HuH-7 (cell line): ENCODE measurements at places on chromosomes 3 and 15.

DNA sequence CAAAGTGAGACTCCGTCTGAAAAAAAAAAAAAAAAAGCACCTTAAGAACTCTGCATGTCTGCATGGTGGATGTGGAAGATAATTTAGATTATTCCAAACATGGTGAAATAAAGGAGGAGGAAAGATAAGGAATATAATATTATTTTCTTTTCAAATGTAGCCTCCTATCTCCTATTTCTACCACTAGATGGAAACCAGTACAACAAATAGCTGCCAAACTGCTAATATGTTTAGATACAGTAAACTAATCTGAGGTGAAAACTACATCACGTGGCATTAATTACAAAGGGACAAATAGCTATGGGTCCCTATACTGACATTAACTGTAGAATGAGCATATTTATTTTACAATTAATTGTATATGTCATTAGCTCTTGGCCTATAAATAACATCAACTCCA, 197.8 kb downstream of the TBC1D5 start:
- DNase-seq = no peak

- no peak for DNase-seq
These were observed 85.0 kb downstream of the TCF12 start for GRCh38 chr15:57003418-57003817.

GRCh38 chr3:66220066-66220465, 735 bp upstream of the SLC25A26 start:
- DNase-seq = no peak

DNA sequence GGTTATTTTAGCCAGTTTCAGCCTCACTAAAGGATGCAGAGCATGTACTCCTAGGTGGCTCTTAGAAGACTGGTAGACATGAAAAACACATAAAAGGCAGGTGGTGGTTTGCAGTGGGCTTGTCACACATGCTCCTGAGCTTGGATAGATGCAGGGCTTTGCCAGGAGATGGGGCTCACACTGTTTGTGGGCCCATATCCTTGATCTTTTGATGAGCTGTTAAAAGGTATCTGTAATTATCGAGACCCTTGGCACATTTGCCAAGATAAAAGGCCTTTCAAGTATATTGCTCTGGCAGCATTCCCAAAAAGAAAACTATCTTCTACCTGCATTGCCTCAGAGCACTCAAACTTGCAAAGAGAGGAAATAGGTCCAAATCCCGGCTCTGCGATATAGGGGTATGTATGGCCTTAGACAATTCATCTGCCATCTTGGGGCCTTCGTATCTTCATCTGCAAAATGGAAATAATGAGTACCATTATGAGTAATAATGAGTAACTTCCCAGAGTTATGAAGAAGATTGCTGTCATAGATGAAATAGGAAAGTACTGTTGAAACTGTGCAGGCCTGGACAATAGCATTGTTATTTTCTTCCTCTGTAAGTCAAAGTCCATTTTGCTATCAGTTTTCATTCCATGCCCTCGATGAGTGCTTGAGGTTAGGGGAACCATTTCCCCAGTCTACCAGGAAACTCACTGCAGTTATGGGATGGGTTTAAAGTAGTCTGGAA, 172.7 kb downstream of the SYNPR start:
- DNase-seq = no peak

DNA sequence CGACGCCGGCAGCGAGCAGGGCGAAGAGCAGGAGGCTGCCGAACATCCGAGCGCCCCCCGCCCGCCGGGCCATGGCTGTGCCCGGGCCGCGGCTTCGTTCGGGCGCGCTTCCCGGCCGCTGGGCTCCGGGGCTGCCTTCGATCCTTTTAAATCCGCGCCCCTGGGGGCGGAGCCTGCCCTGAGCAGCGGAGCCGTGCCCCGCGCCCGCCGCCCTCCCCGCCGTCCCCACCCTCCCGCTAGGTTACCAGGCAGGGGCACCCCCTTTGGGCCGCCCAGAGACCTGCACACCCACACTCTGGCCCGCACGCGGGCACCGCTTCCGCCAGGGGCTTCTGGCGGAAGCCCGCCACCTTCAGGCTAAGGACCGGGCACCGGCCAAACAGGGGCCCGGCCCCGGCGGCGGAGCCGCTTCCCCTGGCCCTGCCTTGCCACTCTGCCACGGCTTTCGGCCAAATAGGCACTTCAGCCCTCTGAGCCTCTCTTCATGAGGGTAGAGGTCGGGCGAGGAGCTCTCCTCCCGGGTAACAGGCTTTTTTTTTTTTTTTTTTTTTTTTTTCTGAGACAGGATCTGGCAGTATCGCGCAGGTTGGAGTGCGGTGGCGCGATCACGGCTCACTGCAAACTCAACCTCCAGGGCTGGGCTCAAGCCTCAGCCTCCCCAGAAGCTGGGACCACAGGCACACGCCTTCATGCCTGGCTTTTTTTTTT, at the start of gene NMB:
NMB (minus strand) TSS at position 120 of the 708 bp plus-strand sequence; CDS start at position 73, 47 bp downstream.
- DNase-seq = peak; percentile 98

GRCh38 chr3:150278195-150278594, 129.9 kb upstream of the TSC22D2 start:
- DNase-seq = no peak

- DNase-seq = no peak
These were observed 250.5 kb upstream of the TLE3 start for GRCh38 chr15:70348226-70348543.

GRCh38 chr3:171490901-171491300, 30.7 kb upstream of the TNIK start:
- no peak for DNase-seq

DNA sequence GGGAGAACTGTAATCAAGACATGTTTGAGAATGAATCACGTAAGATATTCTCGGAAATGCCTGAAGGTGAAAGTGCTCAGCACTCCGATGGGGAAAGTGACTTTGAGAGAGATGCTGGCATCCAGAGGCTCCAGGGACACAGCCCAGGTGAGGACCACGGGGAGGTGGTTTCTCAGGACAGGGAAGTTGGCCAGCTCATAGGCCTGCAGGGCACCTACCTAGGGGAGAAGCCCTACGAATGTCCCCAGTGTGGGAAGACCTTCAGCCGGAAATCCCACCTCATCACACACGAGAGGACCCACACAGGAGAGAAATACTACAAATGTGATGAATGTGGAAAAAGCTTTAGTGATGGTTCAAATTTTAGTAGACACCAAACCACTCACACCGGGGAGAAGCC, 19.8 kb downstream of the ZSCAN2 start:
- no peak for DNase-seq

DNA sequence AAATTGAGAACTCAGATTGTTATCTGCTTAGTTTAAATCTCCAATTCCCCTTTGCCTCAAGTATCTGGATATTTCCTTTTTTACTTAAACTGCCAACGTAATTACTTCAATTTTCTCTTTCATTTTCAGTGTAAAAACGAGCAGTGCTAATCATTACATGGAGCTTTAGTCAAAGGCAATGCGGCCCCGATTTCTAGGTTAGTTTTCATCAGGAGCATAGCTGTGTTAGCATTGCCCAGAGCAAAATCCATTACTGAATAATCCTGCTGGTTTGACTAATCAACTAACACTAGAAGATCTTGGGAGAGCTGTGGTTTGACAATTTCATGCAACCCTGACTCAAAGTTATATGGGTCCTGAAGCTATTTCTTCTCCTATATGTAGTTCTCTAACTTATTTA, 46.2 kb downstream of the ZPLD1 start:
- no peak for DNase-seq

- DNase-seq = no peak
These were observed 48.7 kb downstream of the NUP210 start for GRCh38 chr3:13371100-13372075.

- DNase-seq = no peak
These were observed 70.5 kb upstream of the MAP4 start for GRCh38 chr3:48086705-48087104.

DNA sequence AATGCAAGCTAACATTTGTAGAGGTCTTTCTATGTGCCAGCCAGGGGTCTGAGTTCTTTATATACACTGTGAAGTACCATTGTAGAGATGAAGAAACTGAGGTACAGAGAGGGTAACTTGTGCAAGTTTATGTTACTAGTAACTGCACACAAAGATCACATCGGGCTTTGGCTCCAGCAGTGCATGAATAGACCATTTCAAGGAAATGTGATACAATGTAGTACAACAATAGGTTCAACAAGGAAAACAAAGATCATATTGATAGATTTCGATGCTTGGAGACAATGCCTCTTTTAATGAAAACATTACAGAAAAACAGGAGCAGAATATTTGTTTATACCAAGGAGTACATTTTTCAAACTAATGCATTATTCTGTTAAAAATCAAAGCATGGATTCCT, 115.3 kb downstream of the POLR2M start:
- no peak for DNase-seq

GRCh38 chr3:192655040-192655439, 72.3 kb downstream of the FGF12 start:
- no peak for DNase-seq

- DNase-seq = no peak
These were observed 165.1 kb upstream of the STAC start for GRCh38 chr3:36215241-36215640.

- no peak for DNase-seq
These were observed 61.4 kb downstream of the SMAD6 start for GRCh38 chr15:66763186-66764071.

- no peak for DNase-seq
These were observed 1.0 kb downstream of the SPTBN5 start for GRCh38 chr15:41892621-41893421.

DNA sequence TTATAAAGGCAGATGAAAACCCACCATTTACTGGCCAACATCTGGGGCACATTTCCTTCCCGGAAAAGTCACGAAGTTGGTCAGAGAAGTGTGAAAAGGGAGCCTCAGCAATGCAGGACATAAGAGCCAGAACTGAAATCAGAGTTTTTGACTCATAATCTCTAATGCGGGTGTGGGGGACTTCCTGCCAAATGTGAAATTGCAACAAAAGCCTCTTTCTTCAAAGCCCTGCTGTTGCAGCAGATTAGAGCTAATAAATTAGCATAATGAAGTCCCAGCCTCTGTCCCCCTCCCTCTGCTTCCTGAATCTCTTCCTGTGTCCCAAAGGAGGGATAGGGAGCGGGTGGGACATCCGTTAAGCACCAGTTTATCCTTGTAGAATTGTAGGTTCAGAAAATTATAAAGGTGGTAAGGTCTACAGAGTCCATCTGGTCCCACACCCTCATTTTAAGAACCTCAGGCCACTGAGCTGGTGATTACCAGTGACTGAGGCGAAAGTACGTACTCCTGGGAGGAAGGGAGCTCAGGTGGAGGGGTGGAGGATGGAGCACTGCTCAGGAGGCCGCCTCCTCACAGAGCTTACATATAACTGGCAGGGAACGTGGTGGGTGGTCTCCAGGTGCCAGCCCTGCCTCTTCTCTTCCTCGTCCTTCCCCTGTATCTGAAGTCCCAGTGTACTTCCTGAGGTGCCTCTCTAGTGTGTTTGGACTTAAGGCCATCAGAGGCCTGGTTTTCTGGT, 35.0 kb downstream of the ST6GAL1 start:
- no peak for DNase-seq

DNA sequence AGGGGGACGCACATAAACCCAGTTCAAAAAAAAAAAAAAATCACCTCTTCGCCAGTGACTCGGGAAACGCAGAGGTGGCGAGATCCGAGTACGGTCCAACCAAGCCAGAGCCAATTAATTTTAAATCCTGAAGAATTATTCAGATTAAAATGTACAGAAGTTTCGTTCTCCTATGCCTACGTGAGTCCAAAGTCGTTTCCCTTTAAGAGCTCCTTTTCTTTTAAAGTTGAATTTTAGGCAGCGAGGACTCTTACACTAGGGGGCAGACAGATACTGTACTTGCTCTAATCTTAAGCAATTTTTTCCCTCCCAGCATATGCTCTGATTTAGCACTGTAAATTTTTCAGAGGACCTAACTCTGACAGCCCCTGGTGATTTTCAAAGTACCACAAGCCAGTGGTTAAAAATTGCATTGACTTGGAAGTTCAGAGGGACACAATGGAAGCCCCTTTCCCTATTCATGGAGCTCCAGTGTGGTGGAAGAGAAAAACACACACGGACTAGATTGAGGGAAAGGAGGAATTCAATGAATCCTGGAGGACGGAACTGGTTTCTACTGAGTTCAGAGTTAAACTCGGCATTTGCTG, 3.3 kb upstream of the NR2F2 start:
- peak; percentile 80 for DNase-seq

DNA sequence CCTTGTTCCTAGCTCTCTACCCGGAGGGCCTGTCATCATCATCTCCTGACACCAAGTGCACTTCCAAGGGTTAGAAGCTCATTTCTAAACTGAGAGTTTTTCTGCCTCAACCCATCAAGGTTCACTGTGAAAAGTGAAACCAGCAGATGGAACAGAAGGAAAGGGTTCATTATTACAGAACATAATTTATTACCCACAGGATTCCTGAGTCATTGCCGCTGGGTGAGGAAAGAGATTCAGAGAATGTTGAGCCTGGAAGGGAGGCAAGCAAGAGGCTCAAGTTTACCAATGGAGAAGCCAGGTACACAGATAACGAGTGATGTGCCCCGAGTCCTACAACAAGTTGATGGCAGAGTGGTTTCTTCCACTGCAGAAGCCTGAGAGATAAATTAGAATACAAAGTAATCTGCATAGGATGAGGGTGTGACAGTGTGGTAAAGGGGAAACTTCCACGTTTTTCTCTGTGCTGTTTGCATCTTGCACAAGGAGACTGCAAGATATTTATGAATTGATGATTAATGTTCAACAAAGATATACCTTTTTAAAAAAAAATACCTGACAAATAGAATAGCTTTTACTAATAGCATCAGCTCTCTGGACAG, 80.5 kb upstream of the SETMAR start:
- no peak for DNase-seq

DNA sequence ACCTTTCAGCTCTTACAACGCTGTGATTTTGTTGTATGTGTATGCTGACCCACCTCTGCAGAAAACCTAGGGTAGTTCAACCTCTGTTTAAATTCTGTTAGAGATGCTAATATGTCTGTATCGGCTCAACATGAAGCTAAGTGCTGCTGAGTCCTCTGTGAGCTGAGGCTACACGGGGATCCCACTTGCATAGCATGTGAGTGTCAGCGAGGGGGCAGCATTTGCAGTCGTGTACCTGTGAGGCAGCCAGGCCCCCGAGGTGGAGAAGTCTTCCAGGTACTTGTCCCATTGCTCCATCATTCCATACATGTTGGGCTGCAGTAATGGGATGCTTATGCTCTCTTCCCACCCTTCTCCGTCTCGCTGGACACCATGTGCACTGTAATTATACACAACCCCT, 3.7 kb downstream of the MKRN2OS start:
- DNase-seq = peak; percentile 71

GRCh38 chr3:151837057-151837456, 23.1 kb downstream of the AADAC start:
- DNase-seq = no peak

- DNase-seq = no peak
These were observed 26.5 kb upstream of the PLOD2 start for GRCh38 chr3:146187334-146187950.

- no peak for DNase-seq
These were observed 103.2 kb downstream of the SST start for GRCh38 chr3:187567021-187567420.

DNA sequence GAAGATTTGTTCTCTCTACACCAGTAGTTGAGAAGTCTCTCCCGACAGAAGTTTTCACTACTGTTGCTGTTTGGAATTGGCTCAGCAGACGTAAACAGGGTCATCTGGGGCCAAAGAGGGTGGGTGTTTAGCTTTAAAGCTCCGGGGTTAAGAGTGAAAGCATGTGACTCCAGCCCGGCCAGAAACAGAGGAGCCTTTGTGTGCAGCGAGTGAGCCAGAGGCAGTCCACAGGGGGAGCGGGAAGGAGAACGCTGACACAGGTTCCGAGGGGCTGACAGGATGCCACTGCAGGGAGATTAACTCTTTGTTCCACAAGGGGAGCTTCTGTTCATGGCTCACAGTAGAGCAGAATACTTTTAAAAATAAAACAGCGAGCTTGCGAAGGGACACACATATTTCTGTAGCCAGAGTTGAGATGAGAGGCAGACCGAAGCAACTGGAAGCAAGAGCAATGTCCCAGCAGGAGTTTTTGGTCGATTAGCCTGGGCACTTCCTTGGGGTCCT, 26.9 kb downstream of the BMF start:
- peak; percentile 77 for DNase-seq
